Activated naive CD4-positive, alpha-beta T cell (primary cell): ENCODE measurements at places on chromosomes 6 and 20.

DNA sequence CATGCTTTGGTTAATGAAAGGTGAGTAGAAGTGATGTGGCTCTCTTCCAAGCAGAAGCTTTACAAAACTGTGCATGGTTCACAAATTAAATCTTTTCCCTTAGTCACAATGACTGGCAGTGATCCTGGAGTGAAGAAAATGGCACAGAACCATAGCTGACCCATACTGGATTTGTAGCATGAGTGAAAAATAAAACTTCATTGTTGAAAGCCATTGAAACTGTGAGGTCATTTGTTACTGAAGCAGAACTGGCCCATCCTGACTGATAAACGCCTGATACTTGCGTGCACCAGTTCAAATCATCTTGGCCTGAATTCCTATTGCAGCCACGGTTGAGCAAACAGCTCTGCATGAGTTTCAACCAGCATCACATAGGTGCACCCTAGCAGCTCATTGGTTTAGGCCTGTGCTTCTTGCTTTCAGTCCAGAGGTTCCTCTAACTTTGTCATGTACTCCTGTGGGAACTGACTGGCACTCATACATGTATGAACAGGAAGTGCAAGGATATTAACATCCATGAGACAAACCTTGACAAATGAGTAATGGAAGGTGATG, 40.5 kb downstream of the SAMD5 start:
- no peak for DNase-seq

- no peak for DNase-seq
Measured at GRCh38 chr6:52927451-52927850, 18.0 kb upstream of the GSTA3 start.

GRCh38 chr6:162140251-162140852, 587.2 kb downstream of the PRKN start:
- DNase-seq, result no peak

DNA sequence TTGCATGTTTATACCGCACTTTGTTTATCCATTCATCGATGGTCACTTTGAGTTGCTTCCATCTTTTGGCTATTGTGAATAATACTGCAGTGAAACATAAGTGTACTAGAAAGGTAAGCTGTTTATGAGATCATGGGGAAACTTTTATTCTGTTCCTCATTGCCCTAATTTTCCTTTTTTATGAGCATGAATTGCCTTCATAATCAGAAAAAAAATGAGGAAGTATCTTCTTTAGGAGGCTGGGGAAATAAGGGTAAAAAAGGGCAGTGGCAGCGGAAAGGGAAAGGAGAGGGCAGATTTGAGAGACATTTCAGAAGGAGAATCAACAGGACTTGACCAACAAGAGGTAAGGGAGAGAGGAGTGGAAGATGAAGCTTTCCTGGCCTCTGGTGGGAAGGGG, 14.3 kb upstream of the SERINC3 start:
- no peak for DNase-seq

DNA sequence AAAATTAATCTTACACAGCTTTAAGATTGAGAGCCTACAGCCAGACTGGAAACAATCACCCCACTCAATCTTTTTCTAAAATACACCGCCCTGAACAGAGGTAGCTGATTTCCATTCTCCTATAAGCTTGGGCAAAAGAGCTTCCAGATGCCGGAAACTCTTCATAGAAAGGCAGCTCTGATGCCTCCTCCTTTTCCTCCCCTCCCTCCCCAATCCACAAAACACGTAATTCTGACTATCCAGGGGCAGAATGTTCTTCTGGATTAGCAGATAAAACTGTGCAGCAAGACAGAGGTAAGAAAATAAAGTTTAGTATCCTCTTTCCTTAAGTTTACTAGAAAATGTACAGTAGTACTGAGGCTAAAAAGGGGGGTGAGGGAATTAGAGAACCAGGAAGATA, 15.8 kb downstream of the ADNP start:
- DNase-seq, result no peak

- no peak for DNase-seq
Measured at GRCh38 chr20:33787253-33787891, 23.8 kb upstream of the CHMP4B start.

DNA sequence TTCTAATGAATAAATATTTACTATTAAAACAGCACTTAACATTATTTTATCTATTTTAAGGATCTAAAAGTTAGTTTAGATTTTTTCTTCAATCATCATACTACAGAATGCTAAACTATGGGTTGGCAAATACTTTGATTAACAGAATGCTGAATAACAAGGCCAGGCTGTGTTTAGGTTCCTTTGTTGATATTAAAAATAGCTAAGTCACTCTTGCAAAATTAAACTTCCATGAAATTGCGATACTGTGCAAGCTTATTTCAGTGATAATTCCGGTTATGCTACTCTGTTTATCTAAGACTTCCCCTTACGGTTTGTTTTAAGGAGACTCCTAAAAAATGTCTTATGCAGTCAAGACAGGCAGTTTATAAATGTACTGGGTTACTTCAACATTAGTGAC, 2.8 kb downstream of the RNF24 start:
- no peak for DNase-seq

GRCh38 chr20:55610756-55611155, 394.6 kb downstream of the CBLN4 start:
- DNase-seq, result no peak

- DNase-seq, result no peak
Measured at GRCh38 chr6:93721386-93722048, 302.2 kb upstream of the EPHA7 start.

GRCh38 chr6:107753778-107754177, 70.3 kb downstream of the SCML4 start:
- DNase-seq, result no peak

- DNase-seq, result no peak
Measured at GRCh38 chr6:29995340-29995777, 53.0 kb downstream of the HLA-A start.

DNA sequence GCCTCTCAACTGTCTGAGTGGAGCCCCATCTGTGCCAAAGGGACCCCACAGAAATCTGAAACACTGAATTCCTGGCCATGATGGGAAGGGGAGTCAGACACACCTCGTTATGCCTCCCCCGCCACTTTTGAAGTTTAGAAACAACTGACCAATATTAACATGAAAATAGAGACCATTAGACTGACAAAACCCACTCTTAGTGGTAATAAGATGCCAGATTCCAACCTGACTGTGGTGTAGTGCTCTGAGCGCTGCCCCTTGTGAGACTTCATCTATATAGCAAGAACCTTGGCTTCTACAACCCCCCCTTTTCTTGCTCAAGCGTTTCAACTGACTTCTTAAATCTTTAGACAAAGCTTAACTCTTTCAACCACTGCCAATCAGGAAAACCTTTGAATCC, 46.1 kb upstream of the UNC93A start:
- DNase-seq, result no peak

DNA sequence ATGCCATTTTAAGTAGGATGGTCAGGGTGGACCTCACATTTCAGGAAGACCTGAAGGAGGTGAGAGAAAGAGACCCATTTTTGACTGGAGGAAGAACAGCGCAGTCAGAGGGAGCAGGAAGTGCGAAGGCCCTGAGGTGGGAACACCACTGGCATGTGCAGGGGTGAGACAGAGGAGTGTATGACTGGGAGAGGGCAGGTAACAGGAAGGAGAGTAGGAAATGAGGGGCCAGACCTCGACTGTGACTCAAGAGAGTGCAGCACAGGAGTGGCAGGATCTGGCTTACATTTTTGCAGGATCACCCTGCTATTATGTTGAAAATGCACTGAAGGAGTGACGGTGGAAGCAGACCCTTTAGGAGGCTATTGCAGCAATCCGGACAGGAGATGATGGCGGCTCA, 117.7 kb upstream of the CDYL start:
- no peak for DNase-seq

- DNase-seq, result no peak
Measured at GRCh38 chr6:91731939-91732338, 1145.1 kb upstream of the MAP3K7 start.

DNA sequence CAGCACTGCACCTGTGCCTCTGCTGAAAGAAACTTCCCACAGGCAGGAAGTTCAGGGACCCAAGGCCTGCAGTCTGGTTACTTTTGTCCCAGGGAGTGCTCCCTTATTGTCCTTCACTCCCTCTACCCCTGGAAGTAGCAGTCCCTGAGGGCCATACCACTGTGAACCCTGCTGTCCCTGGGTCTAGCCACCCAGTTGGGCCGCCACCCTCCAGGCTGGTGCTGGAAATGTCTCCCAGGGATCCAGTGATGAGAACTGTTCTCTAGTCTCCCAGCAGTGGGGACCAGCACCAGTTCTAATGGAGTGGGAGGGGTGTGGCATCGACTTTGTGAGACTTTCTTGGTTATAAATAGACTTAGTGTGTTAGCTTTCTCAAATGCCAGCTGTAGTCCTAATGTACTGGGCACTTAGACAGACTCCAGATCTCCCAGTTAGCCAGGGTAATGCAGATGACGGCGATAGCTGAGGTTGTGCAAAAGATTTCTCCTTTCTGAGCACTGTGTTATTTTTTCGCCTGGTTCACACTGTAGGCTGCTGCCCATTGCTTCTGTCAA, 462.5 kb downstream of the CDH26 start:
- DNase-seq, result no peak

- DNase-seq, result no peak
Measured at GRCh38 chr6:155861821-155862220, 406.2 kb upstream of the NOX3 start.

DNA sequence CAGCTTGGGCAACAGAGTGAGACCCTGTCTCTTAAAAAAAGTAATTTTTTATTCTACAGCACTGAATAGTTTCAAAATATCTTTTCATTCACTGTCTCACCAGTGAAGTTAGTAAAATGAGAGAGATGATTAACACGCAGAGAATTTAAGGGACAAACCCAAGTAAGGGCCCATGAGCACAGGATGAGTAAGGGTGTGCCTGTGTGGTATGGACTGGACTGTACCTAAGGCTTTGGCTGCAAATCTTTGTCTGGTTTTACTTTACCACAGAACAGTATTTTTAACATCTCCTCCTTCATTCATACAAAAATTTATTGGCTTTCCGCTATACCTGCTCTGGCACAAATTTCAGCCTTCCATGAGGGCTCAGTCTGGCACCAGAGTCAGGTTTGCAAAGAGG, 433.3 kb downstream of the UTRN start:
- no peak for DNase-seq

DNA sequence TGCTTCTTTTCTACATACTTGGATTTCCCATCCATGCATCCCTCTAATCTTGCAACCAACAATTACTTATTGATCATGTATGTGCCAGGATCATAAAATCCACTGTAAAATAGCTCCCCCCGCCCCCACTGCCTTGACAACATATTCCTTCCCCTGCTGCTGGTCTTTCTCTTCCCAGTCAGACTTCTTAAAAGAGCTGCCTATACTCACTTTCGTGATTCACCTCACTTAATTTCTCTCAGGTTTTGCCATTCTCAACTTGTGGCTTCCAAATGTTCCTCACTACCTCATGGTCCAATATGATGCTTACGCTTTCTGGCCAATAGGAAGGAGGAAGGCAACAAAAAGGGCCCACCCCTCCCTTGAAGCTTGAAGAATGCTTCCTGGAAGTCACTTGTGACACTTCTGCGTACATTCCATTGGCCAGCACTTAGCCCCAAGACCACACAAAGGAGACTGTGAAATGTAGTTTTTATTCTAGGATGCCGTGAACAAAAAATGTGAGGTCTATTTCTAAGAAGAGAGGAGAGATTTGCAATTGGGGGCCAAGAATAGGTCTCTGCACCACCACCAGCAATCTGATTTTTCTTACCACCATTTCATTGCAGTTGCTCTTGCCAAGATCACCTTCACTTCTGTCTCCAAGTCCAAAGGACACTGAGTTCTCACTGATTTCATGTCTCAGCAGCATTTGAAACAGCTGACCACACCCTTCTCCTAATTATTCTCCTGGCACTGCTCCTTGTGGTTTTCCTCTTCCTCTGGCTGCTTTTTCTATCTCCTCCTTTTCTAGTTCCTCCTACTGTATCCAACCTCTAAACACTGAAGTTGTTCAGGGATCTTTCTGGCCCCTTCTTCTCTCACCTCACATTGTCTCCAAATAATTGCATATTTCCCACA, 30.8 kb downstream of the CD164 start:
- DNase-seq, result no peak

- DNase-seq, result no peak
Measured at GRCh38 chr6:12957321-12958051, 240.9 kb downstream of the PHACTR1 start.

GRCh38 chr20:168876-169275, 11.6 kb downstream of the DEFB127 start:
- no peak for DNase-seq

DNA sequence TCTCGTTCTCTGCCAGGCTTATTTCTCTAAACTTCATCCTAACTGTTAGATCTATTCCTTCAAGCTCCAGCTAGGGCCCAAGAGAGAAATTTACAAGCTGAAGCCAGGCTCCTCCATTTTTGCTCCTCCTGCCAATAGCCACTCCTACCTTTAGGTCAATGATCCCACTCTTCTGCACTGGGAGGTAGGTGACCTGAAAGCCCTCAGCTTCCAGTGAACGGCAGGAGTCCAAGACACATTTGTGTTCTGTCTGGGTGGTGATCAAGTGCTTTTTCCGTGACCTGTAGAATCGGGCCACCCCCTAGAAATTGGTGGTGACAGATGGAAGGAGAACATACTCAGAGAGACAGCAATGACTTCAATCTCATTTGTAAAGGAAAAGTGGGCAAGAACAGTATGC, 8.9 kb downstream of the NFS1 start:
- no peak for DNase-seq

- DNase-seq, result no peak
Measured at GRCh38 chr6:19394687-19395086, 442.5 kb upstream of the ID4 start.
